ENCODE measurements at places on chromosomes 1 and 21. TPM values are rescaled to one million over a fixed set of nuclear protein-coding genes. Genes with fewer than 3 reads are reported as not detected.

AZIN2 gene
- 9.6 TPM for total RNA-seq

CLDN14 gene
- 0.16 TPM for total RNA-seq

RHBDL2 gene
- 6.3 TPM for total RNA-seq

CHI3L1 gene
- total RNA-seq = 0.53 TPM

FAM163A gene
- 0.53 TPM for total RNA-seq

LCE1C gene
- total RNA-seq = not detected

FCER1G gene
- total RNA-seq = 15.9 TPM

LGR6 gene
- total RNA-seq = 0.37 TPM

FCRL1 gene
- total RNA-seq = 0.63 TPM

All from urinary bladder (tissue), 4 donors.